AG08396 (cell line): ENCODE measurements at places on chromosomes 2 and 18.

DNA sequence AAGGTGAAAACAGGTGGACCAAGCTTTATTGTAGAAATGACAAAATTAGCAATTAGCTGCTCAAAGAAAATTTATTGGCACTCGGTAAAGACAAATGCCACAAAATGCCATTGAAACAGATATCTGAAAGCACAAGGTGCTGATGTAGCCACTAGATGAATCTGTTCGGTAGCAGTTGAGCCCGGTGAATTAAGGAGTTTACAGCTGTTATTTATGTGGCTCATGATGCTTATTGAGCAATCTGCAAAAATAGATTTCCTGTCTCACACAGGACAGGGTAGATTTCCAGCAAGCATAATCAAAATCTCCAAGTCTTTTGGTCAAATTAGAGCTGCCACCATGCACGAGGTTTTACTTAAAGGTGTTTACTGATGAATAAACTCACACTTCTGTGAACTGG, 182.2 kb downstream of the PPP1R1C start:
- DNase-seq: no peak

DNA sequence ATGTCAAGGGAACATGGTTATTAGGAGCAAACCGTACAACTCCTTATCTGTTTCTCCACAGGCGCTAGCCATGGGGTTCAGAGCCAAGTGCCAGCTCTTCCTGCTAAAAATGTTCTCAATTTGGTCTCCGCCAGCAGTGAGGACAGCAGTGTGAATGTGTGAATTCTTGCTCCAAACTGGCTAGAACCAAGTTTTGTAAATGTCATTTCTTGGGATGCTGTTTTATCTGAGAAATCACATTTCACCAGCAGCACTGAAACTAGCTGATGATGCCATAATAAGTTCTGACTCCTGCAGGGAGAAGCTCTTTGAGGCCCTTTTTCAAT, 140.6 kb upstream of the LGALSL start:
- no peak for DNase-seq

DNA sequence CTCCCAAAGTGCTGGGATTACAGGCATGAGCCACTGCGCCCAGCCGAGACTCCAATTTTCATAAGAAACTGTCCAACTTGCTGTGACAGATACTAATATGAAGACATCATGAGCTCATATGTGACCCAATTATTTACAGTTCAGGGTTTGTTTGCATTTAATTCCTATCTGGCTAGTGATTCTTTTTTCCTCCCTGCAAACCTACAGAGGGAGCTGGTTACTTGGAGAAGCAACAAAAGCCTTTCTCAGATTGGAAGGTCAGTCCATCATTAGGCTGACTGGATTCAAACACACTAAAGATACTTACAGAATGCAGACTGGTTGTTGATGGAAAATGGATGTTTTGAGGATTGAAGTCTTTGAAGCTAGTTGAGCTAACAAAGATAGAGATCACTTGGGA, 176.4 kb downstream of the ANKRD44 start:
- DNase-seq: no peak

GRCh38 chr2:69012310-69013141, 453 bp upstream of the ANTXR1 start:
- DNase-seq: peak; percentile 81

DNA sequence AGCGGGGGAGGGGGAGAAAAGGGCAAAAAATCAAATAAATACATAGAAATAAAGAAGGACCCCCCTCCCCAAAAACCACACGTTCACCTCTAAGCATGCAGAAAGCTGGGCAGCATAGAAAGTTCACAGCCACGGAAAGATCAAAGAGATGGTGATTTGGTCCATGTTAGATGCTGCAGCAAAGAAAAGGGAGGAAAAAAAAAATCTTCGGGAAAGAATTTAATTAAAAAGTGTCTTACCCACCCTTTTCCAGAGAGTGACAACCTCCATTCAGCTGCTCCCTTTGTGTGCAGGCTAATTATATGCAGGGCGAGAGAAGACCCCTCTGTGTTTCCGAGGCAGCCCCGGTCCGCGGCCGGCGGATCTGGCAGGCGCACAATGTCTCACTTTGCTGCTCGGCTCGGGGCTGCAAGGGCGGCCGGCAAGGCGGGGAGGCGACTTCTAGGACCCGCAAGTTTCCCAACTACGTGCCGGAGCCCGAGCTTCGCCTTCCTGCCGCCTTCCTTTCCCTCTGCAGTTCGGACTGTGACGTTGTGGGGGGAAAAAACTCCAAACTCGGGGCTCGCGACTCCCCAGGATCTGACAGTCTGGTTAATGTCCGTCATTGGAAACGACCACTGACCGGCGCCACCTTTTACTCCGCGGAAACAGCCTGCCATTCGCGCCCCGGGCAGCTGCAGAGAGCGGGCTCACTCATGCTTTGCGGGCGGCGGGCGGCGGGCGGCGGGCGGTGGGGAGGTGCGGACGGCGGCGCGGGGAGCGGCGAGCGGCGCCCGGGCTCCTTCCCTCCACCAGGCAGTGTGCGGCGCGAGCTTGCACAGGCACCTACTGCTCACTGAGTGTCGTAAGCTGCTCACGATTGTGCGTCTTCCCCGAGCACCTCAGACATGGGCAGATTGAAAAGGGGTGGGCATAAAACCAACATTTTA, at the start of gene LRRTM1:
Gene LRRTM1, minus strand, starts transcription at position 844 of the 929 bp plus-strand sequence. CDS start 933 bp downstream, outside the sequence.
- DNase-seq: peak; percentile 26

- DNase-seq: no peak
Observed at GRCh38 chr2:111030260-111030891, 90.3 kb upstream of the BCL2L11 start.

GRCh38 chr18:5646739-5647138, 102.9 kb upstream of the EPB41L3 start:
- DNase-seq: no peak

DNA sequence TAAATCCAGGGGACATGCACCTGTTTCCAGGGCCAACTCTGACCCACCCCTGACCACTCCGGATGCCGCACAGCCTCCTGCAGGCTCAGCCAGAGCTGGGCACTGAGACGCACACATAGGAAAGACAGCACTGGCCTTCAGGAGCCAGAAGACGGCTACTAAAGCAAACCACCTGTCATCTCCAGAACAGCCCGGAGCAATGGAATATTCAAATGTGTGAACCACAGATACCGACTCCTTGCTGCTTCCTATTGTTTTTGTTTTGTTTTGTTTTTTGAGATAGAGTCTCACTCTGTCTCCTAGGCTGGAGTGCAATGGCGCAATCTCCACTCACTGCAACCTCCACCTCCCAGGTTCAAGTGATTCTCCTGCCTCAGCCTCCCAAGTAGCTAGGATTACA, 94.0 kb downstream of the LAMA1 start:
- DNase-seq: no peak

DNA sequence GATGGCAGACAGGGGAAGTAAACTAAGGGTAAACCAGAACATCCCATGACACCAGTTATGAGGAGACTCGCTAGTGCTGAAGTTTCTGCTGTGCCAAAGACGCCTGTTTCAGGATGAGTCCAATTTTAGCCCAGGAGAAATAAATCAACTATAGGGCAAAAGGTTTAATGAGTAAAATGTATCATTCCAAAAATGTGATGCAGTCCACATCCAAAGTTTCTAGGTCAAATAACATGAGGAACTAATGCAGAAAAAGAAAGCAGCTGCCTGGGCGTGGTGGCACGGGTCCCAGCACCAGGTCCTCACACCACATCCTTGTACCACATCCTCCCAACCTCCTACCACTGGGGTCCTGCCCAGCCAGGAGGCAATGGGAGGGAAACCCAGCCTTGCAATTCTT, 126.9 kb upstream of the CTAGE1 start:
- DNase-seq: no peak

DNA sequence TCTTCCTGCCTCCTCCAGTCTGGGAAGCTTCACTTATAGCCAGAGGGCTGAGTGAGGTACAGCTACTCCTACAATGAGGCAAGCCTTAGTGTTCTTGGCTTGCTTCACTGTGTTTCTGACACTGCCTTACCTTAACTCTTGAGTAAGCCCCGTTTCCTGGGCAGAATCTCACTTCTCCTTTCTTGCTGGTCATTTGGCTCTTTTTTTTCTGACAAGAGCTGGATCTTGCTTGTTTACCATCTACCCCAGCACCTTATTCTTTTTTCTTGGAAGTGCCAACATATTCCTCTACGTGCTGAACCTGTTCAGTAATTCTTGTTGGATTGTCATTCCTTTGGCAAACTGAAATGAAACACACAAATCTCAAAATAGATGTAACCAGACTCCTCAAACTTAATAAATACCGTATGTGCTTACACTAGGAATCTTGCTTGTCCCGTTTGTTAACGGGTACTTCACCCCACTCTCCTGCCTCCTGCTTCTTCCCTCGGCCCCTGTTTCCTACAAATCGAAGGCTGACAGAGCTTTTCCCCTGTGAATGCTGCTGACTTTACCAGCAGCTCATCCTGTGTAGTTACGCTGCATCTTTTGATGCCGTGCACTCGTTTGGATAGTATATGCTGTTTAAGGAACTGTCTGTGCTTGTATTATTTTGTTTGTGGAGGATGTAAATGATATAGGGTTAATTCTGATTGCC, 132.2 kb downstream of the FMNL2 start:
- DNase-seq: no peak

DNA sequence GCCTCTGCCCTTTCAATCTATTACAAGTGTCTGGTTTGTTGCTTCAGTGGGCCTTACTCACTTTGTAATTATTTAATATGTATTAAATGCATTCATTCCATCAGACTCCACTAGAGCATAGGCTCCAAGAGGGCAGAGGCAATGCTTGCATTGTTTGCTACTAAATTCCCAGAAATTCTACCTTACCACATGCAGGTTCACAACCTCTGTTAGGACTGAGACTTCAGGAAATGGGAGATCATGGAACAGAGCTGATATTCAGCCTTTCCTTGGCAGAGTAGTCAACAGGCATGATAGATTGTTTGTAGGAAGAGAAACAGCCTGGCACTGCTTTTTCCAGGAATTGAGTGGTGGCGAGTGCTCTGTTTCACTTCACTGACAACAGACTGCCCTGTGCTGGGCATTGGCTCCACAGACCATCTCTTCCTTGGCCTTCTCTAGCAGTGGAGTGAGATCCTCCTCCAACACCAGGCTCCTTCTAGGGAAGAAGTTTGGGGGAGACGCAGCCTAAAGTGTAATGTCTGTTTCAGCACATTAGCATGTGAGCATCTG, 6.2 kb upstream of the MATN3 start:
- DNase-seq: no peak

DNA sequence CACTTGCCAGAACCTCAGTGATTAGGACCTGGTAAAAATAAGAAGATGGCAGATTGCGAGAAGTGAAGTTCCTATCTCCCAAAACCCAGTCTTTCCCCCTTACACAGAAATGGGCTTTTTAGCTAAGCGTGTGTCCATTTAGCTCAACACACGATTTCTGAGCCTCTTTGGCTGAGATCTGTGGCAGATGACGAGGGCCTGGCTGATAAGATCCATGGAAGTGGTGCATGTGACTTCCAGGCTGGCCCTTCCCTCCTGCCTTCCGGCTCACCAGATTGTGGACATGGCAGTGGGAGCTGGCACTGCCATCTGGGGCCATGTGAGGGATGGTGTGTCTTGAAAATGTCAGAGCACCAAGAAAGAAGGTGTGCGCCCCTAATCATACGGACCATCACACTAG, 41.0 kb upstream of the ZFP36L2 start:
- DNase-seq: no peak

DNA sequence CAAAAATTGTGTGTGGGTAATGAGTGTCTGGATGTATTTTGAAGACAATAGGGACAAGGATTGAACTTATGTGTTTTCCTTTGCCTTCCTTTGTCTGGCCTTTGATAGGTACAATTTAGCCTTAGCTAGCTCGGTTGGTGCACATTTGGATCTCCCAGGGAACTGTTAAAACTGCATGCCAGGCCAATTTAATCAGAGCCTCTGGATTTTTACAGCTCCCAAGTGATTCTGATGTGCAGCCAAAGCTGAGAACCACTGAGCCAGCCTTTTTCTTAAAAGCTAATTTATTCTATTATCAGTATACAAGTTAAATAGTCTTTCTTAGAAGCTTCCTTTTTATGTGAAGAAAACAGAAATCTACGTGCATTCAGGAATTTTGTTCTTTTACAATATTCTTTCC, 25.0 kb downstream of the PLEK start:
- no peak for DNase-seq

DNA sequence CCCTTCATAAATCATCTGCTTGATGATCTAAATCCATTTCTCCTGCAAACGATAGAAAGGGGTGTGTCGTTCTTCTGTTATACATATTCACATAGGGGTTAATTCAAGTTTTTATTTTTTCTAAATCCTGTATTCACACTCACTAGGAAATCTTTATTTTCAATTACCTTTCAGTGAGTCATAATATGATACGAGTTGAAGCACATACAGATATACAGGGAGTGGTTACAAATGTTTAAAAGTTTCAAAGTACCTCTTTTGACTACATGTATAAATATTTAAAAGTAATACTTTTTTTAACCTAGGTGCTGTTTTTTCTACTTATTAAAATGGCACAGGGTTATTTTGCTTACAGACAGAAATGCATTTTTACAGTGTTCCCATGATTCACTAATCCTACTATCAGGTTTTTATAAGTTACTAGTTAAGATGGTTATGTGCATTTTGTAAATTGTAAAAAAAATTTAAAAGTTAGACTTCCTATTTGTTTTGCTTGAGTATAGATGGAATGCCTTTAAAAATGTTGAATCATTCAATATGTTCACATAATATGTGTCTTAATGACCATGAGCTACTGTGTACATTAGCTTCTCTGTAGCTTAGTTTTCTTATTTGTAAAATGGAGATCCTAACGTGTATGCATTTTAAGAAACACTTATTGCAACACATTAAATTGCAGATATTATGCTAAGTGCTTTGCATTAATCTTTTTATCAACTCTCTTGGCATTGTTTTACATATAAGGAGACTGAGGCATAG, 1378.1 kb downstream of the DSC3 start:
- DNase-seq: no peak

DNA sequence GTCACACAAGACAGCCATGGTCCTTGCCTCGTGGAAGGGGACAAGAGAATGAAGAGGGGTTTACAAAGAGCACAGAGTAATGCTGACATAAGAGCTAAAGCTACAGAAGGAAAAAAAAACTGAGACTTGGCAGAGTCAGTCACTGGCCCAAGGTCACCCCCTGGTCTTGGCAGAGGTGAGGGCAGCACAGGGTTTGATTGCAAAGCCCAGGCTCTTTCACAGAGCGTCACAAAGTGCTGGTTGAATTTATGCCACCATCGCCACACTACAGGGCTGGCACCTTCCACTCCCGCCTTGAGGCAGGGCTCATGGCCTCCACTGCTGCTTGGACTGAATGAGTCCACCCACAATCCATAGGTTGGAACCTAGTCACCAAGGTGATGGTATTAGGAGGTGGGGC, 190.2 kb downstream of the INHBB start:
- no peak for DNase-seq
